ENCODE measurements at places on chromosomes 6 and 20.

GRCh38 chr6:118632359-118632758, 19.0 kb downstream of the CEP85L start:
- DNase-seq, result no peak

GRCh38 chr6:127266178-127266891, at the start of gene RNF146:
Gene RNF146 (plus strand): TSS chr6:127266864. CDS start chr6:127280339, 13,475 bp downstream.
- peak; percentile 61 for DNase-seq

DNA sequence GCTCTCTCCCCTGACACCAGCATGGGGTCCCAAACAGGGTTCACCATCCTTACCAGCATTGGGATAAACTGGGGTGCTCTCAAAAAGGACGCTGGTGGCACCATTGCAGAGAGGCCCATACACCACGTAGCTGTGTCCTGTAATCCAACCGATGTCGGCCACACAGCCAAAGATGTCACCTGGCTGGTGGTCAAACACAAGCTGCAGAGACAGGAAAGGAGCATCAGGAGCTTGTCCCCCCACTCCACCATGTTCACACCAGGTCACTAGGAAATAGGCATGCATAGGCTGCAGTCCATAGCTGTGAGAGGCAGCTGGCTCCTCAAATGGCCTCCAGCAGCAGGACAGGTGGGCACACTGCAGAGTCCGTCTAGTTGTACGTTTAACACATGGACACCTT, 28.8 kb upstream of the APMAP start:
- DNase-seq, result no peak

GRCh38 chr6:56399250-56399671, 151.9 kb upstream of the COL21A1 start:
- DNase-seq, result no peak

Measured in progenitor cell of endocrine pancreas (in vitro differentiated cells).